Occipital lobe (tissue), 3 donors: ENCODE measurements at places on chromosomes 4 and X. TPM values are rescaled to one million over a fixed set of nuclear protein-coding genes. Genes with fewer than 3 reads are reported as not detected.

The ARSJ gene
- total RNA-seq: 0.31 TPM

The PLP2 gene
- total RNA-seq: 0.62 TPM

The PAGE2B gene
- total RNA-seq: not detected

DNA sequence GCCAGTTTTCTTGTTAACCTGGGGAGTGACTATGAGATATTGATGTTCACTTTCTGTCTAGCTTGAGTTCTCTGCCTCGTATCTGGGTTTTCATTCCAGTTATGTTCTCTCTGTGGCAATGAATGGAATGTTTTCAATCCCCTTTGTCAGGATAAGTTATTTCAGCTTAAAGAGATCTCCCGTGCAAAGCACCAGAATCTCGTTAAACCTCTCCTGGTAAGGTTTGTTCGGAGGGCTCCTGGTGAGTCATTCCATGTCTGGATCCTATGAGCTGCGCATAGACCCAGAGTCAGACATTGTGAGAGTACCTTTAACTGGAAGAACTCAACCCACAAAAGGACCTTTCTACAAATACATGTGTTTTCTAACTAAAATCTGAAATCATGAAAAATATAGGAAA lies 51.0 kb downstream of the KDR start:
- DNase-seq: no peak

GRCh38 chr4:187183346-187183745 lies 459.7 kb upstream of the FAT1 start:
- DNase-seq: no peak

DNA sequence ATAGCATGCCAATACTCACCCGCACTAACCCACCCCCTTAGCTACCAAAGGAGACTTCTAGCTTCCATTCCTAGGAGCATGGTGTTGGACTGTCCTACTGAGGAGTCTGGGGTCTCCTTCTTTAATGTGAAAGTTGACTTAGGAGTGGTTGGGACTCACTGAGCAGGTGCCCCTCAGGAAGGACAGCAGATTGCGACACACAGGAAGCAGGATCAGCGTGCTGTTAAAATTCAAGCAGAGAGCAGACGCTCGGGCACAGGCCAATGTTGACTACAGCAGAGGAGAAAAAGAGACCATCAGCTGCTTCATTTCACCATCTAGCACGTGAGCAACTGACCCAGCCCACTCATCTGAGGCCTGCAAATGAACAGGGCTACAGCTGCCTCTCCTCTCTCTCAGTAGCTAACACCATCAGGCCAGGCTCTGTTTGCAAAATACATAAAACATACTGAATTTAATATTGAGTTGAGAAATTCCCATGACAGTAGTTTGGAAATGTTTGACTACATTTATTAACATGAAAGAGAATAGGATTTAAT lies 10.8 kb downstream of the NOX1 start:
- no peak for DNase-seq

GRCh38 chr4:99276417-99276816 lies 14.4 kb downstream of the ADH1A start:
- no peak for DNase-seq

DNA sequence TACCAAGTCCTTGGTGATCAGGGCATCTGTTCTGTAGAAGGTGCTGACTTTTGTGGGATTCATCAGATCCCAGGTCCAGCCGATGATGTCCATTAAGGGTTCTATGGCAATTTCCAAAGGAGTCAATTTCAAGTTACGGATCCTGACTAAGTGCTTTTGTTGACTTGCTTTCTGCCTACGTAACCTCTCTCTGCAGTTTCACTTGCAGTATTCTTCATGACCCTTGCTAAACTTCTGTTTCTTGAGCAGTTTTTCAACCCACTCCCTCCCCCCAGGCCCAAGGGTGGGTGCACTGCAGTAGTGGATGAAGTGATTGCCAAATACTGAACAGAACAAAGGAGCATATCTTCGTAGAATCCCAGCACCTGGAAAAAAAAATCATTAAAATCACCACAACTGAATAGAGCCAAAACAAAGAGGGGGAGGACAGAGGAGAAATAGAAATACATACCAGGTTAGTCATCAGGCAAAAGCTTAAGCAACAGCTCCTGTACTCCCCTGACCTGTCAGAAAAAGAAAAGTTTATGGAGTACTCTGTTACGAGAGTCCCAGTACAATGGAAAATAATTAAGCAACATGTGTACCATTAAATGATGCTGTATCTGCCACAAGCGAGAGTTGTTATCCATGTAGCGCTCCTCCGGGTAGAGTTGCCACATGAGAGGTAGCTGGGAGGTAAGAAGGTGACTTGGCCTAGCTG lies 5.8 kb downstream of the CMC4 start:
- no peak for DNase-seq

- DNase-seq: no peak
These were observed 124.7 kb upstream of the CPEB2 start for GRCh38 chr4:14877246-14878225.
